ENCODE measurements at places on chromosomes 12 and 14.

- DNase-seq, result peak; percentile 38
Observed at GRCh38 chr14:75069121-75069810, at the start of gene ZC2HC1C. ZC2HC1C (plus strand) TSS chr14:75069641; CDS start chr14:75070574, 933 bp downstream.

- DNase-seq, result no peak
Observed at GRCh38 chr12:53944209-53944608, 5.6 kb downstream of the HOXC13 start.

- DNase-seq, result no peak
Observed at GRCh38 chr12:22803725-22804124, 178.8 kb downstream of the ETNK1 start.

DNA sequence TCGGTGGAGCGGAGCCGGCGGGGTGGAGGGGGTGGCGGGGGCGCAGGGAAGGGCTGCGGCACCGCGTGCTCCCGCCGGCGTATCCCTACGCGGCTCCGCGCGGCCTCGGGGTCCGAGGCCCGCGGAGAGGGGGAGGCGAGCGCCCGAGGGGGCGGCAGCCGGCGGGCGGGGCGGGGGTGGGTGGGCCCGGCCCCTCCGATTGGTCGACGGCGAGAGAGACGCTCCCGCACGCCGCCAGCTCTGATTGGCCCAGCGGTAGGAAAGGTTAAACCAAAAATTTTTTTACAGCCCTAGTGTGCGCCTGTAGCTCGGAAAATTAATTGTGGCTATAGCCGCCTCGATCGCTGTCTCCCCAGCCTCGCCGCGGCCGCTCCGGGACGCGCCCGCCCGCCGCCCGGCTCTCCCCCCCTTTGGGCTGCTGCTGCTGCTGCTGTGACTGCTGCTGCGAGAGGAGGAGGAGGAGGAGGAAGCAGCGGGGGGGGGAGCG lies at the start of gene FOXG1:
Gene FOXG1, plus strand, starts transcription at position 319 of the 487 bp plus-strand sequence. CDS start 493 bp downstream, outside the sequence.
- DNase-seq, result no peak

GRCh38 chr14:23828616-23829015 lies 125.0 kb upstream of the DHRS4 start:
- no peak for DNase-seq

DNA sequence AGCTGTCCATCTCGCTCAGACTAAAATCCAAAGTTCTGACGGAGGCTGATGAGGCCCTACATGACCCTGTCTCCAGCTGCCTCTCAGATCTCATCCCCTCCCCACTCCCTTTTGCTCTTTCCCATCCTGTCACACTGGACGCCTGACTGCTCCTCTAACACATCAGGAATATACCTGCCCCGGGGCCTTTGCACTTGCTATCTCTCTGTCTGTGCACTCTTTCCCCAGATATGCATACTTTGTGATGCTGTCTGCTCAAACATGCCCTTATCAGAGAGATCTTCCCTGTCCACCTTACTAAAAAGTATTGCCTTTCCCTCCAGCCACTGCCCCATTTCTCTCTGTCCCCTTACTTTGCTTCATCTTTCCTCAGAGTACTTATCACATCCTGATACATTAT lies 238.8 kb downstream of the ANO2 start:
- no peak for DNase-seq

DNA sequence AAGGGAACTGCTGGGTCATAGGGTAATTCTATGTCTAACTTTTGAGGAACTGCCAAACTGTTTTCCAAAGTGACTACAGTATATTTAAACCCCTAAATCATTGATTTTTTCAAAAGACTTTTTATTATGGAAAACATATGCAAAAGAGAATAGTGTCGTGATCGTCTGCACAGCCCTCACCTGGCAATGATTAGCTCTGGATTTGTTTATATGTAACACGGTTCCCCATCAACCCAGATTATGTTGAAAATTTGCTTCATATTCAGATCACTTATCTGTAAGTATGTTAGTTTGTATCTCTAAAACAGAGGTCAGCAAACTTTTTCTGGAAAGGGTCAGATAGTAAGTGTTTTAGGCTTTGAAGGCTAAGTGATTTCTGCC lies 52.7 kb downstream of the CCDC92 start:
- DNase-seq, result no peak

- no peak for DNase-seq
Observed at GRCh38 chr14:69042787-69043444, 63.8 kb upstream of the ACTN1 start.

DNA sequence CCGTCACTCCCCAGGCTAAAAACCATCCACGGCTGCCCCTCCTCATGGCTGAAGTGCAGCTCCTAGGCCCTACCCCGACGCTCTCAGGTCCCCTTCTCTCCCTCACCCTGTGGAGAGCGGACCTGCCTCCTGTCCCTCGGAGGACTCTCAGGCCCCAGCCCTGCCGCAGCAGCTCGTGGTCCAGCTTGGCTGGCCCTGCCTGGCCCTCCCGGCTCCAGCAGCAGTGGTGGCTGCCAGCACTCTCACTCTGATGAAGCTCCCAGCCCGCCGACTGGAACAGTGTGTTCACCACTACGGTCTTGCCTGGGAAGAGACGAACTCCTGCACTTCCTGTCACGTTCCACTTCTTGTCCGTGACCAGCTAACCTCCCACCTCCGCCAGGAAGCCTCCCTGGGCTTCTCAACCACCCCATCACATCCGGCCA lies 11.1 kb downstream of the BAG5 start:
- no peak for DNase-seq

DNA sequence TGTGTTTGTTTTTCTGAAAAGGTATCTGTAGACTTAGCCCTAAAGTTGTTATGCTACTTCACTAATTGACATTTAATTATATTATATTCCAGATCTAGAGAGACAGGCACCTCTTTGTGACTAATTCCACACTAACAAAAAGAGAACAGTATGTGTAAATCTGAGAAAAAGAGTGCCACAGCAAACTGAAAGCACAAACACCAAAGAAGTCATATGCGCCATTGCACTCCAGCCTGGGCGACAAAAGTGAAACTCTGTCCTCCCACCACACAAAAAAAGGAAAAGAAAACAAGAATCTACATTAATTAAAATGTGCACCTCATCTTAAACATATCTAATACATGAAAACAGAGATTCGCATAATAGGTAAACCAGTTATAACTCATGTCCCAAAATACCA lies 4.4 kb upstream of the CSRNP2 start:
- no peak for DNase-seq

GRCh38 chr12:111581434-111582132 lies 17.5 kb downstream of the ATXN2 start:
- DNase-seq, result no peak

DNA sequence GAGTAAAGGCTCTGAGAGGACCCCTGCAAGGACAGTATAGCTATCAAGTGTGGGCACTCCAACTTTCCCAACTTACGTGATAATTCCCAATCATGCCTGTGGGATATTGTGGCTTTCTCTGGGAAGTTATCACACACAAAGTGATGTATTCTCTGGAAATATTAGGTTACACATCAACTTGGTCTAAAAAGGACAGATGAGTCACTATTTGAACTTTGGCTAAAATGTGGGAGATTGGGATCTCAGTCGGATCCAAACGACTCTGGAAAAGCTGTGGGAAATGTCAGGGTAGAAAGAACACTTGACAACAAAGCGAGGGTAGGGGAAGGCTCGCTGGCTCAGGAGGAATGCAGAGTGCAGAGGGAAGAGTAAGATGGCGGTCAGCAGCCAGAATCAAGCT lies 1048.9 kb downstream of the BCL11B start:
- DNase-seq, result no peak

DNA sequence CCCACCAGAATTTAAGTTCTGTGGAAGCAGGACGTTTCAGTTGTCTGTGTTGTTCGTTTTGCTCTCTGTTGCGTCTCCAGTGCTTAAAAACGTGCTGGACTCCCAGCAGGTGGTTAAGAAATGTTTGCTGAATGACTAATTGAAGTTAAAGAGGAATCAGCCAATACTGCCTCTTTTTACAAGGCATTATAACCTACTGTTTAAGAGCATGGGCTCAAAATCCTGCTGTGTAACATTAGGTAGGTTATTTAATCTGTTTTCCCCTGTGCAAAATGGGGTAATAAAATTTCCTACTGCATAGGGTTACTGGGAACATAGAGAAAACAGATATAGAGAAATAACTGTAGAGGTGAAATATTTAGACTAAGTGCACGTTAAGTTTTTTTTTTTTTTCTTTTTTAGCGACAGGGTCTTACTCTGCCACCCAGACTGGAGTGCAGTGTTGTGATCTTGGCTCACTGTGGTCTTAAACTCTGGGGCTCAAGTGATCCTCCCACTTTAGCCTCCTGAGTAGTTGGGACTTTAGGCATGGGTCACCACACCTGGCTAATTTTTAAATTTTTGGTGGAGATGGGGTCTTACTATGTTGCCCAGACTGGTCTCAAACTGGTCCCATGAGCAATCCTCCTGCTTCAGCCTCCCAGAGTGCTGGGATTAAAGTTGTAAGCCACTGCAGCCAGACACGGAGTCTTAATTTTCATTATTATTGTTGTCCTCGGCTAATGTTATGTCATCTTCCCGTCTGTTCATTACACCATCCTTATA lies 139.4 kb upstream of the PRICKLE1 start:
- no peak for DNase-seq

DNA sequence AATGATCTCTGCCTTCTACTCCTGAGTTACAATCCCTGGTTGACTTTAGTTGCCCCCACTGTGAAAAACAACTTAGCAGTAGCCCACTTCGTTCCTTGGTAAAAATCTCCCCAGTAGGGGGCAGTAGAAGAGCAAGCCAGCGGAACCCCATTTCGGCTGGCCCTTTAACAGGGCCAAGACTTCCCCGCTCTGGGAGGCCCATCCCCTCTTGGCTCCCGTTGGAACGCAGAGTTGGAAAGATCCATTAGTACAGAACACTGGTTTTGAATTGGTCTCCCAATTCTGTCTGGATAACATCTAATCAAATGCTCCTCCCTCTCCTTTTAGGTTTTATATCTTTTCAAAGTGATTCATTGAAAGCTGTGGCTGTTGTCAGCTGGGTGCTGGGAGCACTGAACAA lies 1133.3 kb downstream of the BCL11B start:
- DNase-seq, result peak; percentile 39

DNA sequence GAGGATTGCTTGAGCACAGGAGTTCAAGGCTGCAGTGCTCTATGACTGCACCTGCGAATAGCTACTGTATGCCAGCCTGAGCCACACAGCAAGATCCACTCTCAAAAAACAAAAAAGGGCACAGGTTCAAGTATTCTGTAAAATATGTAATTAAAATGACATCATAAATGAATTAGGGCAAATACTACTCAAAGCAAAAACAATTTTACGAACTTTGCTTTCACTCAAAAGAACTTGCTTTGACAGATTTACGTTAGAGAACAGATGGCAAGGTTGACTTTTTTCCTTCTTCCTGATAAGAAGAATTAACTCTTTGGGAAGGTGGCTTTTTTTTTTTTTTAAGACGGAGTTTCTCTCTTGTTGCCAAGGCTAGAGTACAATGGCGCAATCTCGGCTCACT lies 44.0 kb upstream of the EAPP start:
- no peak for DNase-seq

GRCh38 chr12:49673446-49674317 lies 33.5 kb downstream of the FMNL3 start:
- no peak for DNase-seq

- DNase-seq, result no peak
Observed at GRCh38 chr14:43141636-43142191, 1365.4 kb downstream of the FSCB start.

GRCh38 chr12:4540638-4541037 lies 1.9 kb downstream of the RAD51AP1 start:
- no peak for DNase-seq

- DNase-seq, result no peak
Observed at GRCh38 chr12:47977046-47977771, 13.8 kb downstream of the TMEM106C start.

DNA sequence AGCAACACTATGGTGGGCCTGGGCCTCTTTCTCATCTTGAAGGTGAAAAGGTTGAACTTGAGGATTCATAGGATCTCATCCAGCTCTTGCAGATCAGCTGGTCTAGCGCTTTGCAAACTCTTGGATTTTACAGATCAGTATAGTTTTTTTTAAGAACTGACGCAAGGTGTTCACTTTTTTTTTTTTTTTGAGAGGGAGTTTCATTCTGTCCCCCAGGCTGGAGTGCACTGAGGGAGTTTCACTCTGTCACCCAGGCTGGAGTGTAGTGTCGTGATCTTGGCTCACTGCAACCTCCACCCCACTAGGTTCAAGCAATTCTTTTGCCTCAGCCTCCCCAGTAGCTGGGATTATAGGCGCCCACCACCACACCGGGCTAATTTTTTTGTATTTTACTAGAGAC lies 20.4 kb upstream of the LGMN start:
- DNase-seq, result no peak

- no peak for DNase-seq
Observed at GRCh38 chr12:24226745-24227350, 277.4 kb upstream of the SOX5 start.

DNA sequence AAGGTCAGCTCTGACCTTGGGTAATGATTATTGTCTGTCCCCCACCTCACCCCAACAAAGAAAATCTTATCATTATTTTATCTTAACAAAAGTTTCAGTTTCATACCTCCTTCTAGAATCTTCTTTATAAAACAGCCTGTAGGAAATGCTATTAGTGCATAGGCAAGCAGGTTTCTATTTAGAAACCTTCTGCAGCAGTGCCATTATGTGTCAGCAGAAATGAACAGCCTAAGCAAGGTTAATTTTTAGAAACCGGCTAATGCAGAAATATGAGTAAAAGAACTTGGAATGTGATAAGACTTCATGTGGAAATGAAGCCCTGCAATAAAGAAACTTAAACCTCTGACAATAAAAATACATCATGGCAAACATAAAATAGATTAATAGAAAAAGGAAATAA lies 814.4 kb downstream of the FSCB start:
- DNase-seq, result no peak

DNA sequence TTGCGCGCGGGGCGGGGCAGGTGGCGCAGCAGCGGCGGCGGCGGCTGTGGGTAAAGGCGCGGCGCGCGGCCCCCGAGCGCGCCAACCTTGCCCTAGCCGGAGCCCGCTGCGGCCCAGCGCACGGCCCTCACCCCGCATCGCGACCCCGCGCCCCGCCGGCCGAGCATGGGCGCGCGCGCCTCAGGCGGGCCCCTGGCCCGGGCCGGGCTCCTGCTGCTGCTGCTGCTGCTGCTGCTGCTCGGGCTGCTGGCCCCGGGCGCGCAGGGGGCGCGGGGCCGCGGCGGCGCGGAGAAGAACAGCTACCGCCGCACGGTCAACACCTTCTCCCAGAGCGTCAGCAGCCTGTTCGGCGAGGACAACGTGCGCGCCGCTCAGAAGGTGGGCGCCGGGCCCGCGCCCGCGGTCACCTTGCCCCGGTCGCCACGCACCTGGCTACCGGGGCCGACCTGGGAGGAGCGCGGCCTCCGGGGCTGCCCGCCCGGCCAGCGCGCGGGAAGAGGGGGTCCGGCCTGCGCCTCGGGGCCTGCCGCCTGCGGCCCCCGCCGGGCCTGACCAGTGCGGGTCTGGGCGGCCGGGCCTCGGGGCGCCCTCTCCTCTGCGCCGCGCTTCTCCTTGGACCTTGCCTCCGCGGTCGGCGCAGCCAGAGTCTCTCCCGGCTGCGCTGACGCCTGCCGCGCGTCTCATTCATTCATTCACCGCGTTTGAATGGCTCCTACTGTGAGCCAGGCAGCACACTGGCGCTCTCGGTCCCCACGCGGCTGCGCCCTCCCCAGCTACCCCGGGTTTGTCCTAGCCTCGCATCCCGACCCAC lies at the start of gene BRI3BP:
Gene BRI3BP, plus strand, starts transcription at position 20 of the 811 bp plus-strand sequence. Its CDS starts 146 bp downstream, at position 166.
- peak; percentile 67 for DNase-seq
